Hematopoietic multipotent progenitor cell (in vitro differentiated cells): ENCODE measurements at places on chromosomes 4 and X. TPM values are rescaled to one million over a fixed set of nuclear protein-coding genes. Genes with fewer than 3 reads are reported as not detected.

Gene FANCB
- 1.6 TPM for total RNA-seq

Gene DNAAF6
- total RNA-seq: not detected

Gene SPANXA1
- not detected for total RNA-seq

Gene MXD4
- 92.9 TPM for total RNA-seq

Gene ABHD18
- 7.5 TPM for total RNA-seq

Gene WNK3
- 0.27 TPM for total RNA-seq

Gene RIPPLY1
- not detected for total RNA-seq

Gene RGS12
- total RNA-seq: 26.4 TPM

Gene LDB2
- under 0.01 TPM for total RNA-seq

Gene KLB
- total RNA-seq: under 0.01 TPM

Gene MAMLD1
- under 0.01 TPM for total RNA-seq

Gene TKTL2
- not detected for total RNA-seq

Gene MAGEA2
- total RNA-seq: not detected

Gene MAB21L2
- not detected for total RNA-seq

Gene ERAS
- total RNA-seq: 0.27 TPM

GRCh38 chr4:24770032-24770584, 25.3 kb upstream of the SOD3 start:
- no peak for DNase-seq

GRCh38 chrX:49191574-49192011, 5.4 kb upstream of the PRICKLE3 start:
- DNase-seq: peak; percentile 16

DNA sequence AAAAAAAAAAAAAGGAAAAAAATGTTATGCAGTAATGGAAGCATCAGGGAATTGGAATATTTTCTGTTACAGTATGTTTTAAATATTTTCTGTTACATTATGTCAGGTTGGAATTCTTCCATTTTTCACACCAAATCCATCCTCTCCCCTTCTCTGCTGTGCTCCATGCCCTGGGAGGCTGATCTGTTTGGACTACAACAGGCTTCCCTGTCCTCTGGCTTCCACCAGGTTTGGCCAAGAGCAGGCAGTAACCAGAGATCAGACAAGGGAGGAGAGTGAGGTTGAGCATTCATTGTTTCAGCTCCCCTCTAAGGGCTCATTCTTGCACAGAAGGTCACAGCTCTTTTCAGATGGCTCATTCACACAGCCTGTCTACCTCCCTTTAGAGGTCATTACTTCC, 11.7 kb upstream of the TMEM184C start:
- DNase-seq: no peak

- no peak for DNase-seq
These were observed 16.3 kb downstream of the C4orf50 start for GRCh38 chr4:6001680-6002491.

GRCh38 chr4:166941629-166942028, 292.7 kb downstream of the SPOCK3 start:
- no peak for DNase-seq

DNA sequence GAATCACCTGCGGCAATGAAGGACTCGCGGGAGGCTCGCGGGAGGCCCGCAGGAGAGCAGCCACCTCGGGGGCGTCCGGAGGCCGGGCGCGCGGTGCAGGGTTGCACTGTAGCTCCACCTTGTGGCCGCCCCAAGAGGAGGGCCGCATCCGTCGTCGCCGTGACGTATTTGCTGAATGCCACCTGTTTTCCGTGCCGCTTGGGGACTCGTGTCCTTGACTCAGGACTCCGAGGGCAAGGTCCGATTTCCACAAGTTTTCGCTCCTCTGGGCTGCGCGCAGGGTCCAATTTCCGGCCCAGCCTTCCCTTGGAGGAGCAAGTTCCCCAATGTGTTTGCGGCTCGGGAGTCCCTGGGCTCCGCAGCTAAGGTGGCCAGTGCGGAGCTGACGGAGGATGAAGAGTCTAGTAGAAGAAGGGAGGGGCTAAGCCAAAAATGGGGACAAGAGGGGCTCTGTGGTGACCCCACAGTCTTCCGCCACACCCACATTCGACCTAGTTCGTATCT, 10.7 kb upstream of the DLG3 start:
- peak; percentile 61 for DNase-seq

DNA sequence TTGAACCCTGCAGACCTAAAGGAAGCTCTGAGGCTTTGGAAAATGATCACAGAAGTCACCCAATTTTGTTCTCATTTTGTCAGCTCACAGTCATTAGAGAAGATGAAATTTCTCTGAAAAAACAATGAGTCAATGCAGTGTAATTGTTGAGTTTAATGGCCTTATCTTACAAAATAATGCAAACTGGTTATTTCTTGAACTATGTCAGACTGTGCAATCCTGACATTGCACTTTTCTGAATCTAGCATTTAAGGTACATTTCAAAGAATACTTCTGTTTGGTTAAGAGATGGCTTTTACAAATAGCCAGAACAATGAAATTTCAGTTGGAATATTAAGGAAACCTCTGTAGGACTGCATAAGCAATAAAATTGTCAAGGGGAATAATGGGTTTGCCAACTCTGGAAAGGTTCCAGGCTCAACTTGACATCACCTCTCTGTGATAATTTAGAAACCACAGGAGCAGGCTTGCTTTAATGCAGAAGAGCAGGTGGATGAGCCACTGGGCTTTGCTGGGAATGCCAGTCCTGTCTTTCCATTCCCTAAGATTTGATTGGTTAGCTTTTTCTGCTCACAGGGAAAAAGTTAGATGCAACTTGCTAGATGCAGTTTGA, 222.8 kb downstream of the FRMPD4 start:
- no peak for DNase-seq

DNA sequence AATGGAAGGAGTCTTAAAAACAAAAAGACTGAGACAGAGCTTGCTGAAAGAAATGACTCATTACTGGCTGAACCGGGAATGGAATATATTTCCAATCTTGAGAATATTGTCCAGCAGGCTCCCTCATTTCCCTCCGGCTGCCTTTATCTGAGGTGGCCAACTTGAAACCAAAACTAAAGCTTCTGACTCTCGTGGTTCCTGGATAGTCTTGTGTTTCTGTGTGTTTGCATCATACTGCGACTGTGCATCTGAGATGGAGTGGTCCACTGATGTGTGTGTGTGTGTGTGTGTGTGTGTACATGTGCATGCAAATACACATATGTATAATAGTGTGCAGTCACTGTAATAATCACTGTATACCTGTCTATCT, 145.6 kb upstream of the SCML1 start:
- no peak for DNase-seq

DNA sequence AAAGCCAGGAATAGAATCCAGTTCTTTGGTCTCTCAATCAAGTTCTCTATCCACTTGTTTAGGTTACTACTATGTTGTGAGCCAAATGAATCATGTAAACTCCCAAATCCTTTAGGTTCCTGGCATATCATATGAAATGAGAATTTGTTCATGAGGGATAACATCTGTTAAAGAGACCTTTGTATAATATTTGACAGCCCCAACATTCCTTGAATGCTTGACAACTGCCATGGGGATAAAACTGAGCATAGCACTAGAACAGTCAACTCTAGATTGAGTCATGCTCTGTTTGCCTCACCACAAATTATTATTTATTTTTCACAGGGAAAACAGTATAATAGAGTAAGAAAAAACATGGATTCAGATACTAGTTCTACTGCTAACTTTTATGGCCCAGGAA, 93.3 kb downstream of the NAA11 start:
- DNase-seq: no peak

GRCh38 chrX:65755786-65756185, 88.3 kb downstream of the MSN start:
- no peak for DNase-seq

- DNase-seq: no peak
These were observed 44.5 kb downstream of the SHROOM4 start for GRCh38 chrX:50769389-50770063.

- no peak for DNase-seq
These were observed 114.5 kb downstream of the ZAR1 start for GRCh38 chr4:48604527-48604926.

DNA sequence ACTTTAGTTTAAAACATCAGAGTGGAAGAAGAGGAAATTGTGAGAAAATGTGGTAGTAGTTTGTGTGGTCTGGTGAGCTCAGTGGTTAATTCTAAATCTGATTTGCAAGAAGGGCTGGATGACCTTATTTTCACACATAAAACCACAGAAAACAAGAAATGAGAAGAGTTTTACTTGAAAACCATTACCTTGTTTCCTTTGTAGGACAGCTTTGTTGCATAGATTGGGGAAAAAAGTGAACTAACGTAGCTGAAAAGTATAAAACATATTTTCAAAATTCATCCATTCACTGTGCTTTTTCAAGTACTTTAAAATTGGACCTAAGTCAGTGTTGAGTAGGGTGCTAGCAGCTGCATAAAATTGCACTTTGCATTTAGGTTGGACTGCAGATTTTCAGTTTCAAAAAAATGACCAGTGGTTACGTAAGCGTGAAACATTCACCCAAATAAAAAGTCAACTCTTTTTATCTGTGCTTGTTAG, 211.3 kb downstream of the ARHGAP10 start:
- DNase-seq: no peak

DNA sequence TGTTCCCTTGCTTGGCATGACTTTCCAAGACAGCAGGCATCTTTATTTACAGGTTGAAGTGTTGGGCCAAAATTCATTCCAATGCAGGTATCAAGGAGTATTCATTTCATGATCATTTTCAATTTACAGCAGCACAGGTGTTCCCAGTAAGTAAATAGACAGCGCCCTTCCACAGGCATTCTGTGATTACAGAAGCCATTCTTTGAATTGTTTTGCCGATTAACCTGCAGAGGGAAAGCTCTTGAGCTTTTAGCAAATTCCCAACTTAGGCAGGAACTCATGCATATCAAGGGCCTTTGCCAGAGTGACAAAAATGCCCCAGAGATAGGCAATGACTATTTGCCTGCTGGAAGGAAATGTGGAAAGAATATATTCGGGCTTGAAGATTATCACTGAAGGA, 6.8 kb downstream of the TXK start:
- DNase-seq: no peak

- DNase-seq: no peak
These were observed 675.1 kb downstream of the GRXCR1 start for GRCh38 chr4:43567644-43568043.

DNA sequence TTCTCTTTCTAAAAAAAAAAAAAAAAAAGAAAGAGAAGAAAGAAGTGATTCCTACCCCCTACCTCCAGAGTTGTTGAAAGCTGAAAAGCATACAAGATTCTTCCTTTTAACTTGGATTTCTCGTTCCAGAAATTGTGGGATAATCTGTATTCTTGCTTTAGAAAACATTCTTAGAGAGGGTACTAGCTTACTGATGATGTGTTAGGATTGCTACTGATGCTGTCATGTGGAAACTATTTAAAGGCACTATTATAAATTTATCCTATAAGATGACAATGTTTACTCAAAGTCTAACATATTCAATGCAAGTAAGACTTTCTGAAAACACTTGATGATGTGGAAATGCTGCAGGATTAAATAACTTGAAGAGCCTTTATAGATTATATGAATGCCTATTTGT, 204.0 kb upstream of the PUDP start:
- no peak for DNase-seq

DNA sequence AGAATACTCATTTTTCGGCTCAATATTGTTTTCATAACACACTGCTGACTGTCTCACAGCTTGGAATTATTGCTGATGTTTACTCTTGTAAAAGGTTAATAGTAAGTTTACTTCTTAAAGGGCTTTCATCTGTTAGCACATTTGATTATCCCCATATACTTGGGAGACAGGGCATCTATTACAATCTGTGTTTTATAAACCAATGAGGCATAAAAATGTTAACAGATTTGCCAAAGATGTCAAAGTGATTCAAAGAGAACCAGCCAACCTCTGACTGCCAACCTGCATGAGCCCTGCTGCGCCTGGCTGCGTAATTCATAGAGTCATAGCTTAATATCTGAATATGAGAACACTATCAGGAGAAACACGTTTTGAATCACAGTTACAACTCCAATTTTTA, 665.6 kb downstream of the TRIML1 start:
- no peak for DNase-seq

DNA sequence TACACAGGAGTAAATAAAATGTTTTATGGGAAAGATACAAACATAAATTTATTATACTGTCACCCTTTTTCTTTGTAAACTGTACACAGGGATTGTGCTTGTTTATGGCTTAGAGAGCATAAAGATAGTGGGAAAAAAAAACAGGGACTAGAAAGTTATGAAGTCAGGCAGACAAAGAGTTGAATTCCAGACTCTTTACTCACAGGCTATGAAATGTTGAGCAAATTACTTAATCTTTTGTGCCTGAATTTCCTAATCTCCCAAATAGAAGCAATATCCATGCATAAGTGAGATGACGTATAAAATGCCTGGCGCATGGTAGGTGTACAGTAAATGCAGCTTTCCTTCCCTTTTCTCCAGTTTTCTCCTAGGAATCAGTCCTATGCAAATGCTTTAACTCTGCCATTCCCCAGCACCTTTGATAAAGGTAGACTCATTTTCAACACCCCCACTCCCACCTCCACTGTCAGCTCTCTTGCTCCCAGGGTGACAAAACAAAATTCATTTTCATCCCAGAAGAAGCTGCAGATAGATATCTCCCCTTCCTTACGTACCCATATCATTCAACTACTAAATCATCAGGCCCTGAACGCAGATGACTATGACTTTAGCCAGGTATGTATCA, 44.5 kb upstream of the BTC start:
- DNase-seq: no peak

- no peak for DNase-seq
These were observed 145.0 kb downstream of the SOWAHB start for GRCh38 chr4:76752861-76753501.
